GM03348 (cell line): ENCODE measurements at places on chromosomes 3 and 15.

DNA sequence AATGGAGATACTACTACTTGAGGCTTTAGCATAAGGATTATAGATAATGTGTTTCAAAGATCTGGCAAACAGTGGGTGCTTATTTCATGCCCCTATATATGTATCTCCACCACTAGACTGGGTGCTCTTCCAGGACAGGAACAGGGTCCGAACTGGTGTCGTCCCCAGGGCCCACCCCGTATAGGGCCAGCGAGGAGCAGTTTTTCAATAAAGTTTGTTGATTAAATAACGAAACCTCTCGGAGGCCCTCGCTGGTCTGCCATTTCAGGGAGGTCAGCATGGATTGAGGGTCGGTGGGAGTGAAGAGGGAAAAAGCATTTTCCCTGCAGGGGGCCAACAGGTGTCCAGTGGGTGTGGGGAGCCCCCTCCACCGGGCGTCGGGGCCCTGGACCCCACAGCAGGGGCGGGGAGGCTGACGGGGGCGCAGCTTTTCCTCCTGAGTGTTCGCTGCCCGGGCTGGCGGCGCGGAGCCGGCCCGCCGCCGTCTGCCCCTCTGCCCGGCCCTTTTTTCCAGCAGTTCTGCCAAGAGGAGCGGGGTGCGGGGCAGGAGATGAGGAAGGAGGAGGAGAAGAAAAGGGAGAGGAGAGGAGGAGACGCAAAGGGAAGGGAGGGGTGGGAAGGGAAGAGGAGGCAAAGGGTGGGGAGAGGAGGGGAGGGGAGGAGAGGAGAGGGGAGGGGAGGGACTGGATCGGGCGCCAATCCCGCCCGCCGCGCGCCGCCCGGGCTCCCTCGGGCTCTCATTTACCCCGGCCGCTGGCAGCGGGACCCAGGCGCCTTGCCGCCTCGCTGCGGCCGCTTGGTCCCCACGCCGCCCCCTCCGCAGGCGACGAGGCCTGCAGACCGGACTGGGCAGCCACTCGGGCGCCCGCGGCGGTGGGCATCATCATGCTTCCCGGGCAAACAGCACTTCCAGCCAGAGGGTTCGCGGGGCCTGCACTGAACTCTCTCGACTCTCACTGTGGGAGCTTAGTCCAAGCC lies 66.3 kb downstream of the ISG20 start:
- DNase-seq: peak; percentile 66

DNA sequence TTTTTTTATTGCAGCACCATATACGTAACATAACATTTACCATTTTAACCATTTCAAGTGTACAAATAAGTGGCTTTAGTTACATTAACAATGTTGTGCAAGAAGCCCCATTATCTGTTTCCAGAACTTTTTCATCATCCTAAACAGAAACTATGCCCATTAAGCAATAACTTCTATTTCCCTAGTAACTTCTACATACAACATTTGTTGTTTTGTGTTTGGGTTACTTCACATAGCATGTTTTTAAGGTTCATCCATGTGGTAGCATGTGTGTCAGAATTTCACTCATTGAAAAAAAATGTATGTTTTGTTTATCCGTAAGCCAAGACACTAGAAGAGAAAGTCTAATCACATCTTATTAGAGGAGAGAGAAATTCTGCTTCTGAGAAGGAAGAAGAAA lies 450.5 kb upstream of the PDZRN3 start:
- DNase-seq: no peak

DNA sequence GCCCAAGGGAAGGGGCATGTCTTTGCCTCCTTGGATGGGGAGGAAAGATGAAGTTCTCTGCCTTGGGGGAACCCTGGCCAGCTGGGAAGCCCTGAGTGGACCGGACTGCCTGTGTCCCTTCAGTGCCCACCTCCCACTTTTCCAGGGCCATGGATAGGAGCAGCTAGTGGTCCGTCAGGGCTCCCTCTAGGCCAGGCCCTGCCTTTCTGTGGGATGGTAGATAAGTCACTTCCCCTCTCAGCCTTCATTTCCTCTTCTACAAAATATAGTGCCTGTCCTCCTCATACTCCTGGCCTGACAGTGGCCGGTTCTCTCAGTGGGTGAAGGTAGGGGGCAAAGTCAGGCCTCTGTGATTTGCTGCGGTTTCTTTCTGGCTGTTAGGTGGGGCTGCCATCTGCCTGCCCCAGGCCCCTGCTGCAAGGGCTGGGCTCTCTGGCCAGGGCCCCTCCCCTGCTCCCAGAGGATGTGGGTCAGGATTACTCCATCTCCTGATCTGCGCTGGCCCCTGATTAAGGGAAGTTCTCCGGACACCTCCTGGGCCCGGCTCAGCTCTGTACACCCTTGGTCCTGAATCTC lies 1.4 kb downstream of the PLEKHO2 start:
- peak; percentile 64 for DNase-seq

- DNase-seq: no peak
Measured at GRCh38 chr3:181770296-181770695, 58.6 kb downstream of the SOX2 start.

DNA sequence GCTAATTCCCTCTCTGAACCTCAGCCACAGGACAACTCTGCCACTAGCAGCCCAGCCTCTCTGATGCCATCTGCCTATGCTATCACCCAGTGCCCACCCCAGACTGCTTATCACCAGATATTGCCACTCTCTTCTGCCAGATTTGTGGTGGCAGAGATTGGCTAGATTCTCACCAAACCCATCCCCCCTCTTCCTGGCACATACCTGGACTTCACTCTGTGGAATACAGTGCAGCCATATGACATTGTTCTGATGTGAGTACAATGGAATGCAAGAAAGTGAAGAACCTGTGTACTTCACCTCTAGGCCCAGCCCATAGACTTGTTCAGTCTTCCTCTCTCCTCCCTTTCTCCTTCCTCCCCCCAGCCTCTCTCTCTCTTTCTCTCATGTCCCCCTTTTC lies 46.9 kb upstream of the NTRK3 start:
- DNase-seq: no peak

DNA sequence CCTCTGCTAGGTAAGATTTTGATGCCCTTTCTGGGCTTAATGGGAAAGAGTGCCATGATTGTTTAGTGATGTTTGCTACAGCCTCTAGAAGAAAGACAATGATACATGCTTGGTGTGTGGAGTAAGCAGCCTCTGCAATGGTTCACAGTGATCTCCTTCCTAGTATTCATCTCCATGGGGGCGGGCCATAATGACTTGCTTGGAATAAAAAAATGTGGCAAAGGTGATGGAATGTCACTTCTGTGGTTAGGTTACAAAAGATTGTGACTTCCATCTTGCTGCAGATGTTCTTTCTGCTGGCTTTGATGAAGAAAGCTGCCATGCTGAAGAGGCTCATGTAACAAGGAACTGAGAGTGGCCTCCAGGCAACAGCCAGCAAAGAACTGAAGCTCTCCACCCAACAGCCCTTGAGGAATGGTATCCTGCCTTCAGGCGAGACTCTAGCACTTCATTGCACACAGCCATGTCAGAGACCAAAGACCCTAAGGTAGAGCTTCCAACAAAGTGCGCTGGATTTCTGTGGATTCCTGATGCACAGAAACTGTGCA lies 139.1 kb upstream of the LRIG1 start:
- no peak for DNase-seq

GRCh38 chr15:82977076-82977475 lies 8.9 kb upstream of the RAMAC start:
- no peak for DNase-seq

DNA sequence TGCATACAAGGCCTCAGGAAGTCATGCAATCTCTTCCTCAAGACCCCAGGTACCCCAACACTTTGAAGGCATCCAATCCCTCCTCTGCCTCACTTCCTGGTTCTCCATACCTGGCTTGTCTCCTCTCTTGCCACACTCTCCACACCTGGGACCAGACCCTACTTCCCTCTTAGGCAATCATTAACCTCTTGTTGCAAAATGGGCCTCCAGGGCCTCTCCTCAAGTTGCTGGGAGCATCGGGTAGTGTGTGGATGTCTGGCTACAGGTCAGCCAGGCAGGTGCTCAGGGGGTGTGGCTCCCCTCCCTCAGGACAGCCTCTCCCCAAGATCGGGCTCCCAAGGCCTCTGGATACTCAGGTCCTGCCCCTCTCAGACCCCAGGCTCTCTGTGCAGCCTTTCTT lies 8.6 kb downstream of the PLA2G4E start:
- DNase-seq: no peak

GRCh38 chr15:77097248-77097721 lies 26.4 kb upstream of the TSPAN3 start:
- DNase-seq: no peak

DNA sequence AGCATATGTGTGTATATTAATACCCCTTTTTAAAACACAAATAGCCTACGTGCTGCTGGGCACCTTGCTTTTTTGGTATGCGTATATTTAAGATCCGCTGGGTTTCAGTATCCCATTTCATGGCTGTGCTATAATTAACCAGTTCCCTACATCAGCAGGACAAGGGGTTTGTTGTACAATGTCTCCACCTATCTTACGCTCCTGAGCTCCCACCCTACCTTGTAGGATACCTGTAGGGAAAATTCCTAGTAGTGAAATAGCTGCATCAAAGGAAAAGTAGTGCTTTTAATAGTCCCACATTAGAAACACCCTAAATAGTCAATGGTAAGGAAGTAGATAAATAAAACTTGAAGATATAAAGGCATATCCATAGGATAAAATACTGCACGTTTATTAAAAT lies 1.4 kb downstream of the MAP6D1 start:
- DNase-seq: no peak

DNA sequence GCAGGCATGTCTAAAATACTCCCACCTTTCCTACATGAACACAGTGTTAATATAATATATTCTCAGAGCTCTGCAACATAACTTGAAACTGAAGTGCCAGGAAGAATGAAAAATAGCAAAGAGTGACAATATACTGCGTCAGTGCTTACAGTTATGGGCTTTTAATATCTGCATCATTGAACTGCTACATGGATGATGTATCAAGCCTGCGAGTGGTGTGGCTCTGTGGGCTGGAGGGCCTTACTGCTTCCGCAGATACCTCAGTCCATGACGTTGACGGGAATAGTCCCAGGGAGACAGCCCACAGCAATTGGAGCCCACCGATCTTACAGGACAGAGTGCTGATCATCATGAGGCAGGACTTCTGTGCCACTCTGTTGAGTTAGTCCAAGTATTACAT lies 727.0 kb downstream of the NR2F2 start:
- no peak for DNase-seq

DNA sequence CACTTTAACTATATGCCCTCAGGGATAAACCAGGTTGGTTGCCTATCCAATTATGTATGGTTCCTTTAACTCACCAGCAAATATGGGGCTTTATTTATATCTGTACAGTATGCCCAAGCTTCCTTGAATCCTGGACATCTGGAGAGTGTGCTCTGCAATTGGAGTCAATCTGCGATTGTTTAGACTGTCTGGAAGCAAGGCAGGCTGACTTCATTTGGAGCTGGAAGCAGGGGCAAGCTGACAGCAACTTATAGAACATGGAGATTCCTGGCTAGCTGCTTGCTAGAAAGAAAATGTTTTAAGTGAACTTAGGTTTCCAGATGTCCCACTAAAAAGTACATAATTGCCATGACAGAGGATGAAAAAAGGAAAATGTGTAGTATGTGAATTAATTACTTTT lies 63.7 kb upstream of the TPRG1 start:
- DNase-seq: no peak

GRCh38 chr3:49647741-49648140 lies 26.4 kb upstream of the APEH start:
- DNase-seq: no peak

DNA sequence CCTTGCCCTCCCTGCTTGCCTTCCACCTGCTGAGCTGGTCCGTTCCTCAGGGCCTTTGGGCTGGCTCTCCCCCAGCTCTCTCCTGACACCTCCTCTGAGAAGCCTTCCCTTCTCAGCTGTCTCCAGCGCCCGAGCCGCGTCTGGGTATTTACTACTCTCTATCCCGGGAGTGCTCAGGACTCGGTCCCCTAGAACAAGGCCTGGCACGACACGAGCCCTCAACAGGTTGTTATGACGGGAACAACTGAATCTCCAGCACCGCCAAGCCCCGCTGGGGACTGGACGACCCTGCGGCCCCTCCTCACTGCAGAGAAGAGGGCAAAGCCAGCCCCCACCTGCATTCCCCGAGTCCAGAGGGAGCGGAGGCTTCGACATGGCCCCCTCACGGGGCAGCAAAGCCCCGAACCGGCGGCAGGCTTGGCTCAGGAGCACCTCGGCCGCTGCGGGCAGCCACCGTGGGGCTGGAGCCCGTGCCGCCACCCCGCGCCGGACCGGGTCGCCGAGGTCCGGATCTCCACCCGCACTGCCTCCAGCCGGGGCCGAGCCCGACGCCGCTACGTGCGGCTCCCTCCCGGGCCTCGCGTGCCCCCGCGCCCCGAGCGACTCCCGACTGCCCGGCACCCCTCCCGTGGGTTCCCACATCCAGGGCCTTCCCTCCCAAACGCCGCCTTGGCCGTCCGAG lies 792 bp downstream of the TPRA1 start:
- DNase-seq: peak; percentile 30

DNA sequence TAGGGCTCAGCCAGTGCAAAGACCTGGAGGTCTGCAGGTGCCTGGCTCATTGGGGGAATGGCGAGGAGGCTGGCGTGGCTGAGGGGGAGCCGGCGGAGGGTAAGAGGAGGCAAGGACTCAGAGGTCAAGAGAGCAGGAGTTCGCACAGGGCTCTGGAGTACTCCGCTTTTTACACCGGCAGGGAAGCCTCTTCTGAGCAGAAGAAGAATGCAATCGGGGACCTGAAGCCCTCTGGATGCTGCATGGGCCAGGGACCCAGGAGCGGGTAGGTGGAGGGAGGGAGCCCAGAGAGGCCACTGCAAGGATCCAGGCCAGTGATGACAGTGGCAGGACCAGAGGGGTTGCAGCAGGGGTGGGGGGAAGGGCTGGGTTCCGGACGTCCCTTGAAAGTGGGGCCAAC lies 70.4 kb upstream of the TAMM41 start:
- DNase-seq: no peak

DNA sequence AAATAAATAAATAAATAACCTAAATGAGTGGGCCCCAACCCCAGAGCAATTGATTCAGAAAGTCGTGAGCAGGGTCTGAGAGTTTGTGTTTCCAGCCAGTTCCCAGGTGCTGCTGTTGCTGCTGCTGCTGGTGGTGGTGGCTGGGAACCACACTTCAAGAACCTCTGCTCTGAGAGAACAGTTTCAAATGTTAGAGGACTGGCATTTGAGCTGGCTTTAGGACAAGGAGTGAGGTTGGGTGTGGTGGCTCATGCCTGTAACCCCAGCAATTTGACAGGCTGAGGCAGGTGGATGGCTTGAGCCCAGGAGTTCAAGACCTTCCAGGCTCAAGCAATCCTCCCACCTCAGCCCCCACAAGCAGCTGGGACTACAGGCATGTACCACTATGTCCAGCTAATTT lies 123.1 kb upstream of the UBE2E1 start:
- no peak for DNase-seq

DNA sequence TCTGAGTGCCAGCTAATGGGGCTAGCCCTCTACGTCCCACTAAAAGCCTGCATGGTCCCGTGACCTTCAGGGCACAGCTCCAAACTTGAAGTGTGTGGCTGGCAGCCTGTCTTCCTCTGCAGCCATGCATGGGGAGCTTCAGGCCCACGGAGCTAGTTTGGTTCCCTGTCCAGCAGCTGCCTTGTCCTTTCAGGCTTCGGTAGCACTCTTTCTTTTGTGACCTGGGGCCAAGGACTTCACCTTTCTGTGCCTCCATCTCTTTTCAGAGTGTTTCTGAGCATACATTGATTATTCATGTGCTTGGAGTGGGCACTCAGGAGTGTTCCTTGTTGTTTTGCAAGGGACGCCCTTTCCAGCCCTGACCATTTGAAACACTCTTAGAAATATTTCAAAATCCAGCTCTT lies 155.2 kb downstream of the DNAJB8 start:
- DNase-seq: no peak

GRCh38 chr3:108090049-108090700 lies 656 bp downstream of the CD47 start:
- DNase-seq: no peak

- DNase-seq: no peak
Measured at GRCh38 chr3:165883863-165884478, 46.7 kb upstream of the BCHE start.

GRCh38 chr3:170330366-170330765 lies 27.1 kb upstream of the SKIL start:
- peak; percentile 22 for DNase-seq
